Germinal center (tissue), 1 donor: ENCODE measurements at places on chromosomes 6 and 20.

- peak; percentile 22 for DNase-seq
Observed at GRCh38 chr6:159978291-159979135, 9.6 kb downstream of the IGF2R start.

- no peak for DNase-seq
Observed at GRCh38 chr6:165231581-165232561, 77.5 kb downstream of the C6orf118 start.

- DNase-seq, result no peak
Observed at GRCh38 chr6:144012534-144012933, 4.5 kb upstream of the PLAGL1 start.

DNA sequence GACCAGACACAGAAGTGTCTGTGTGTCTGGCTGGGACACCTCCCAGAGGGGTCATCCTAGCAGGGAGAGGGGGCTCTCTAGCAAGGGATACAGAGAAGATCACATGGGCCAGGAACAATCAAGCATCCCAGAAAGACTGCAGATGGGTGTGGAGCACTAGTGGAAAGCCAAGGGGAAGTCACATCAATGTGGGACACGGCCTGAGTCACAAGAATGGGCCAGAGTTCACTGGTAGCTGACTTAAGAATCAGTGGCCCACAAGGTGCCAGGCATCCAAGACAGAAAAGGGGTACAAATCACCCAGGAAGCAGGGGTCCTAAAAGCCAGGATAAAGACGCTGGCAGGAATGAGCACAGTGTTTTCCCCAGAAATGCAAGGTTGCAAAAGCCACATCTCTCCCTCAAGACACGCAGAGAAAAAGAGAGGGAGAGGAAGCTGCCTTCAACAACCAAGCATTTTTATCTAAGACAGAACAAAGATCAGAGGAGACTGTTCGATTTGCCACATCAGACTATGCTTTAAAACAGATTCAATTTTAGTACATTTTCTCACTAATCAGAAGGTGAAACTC lies 113.6 kb upstream of the DST start:
- no peak for DNase-seq

GRCh38 chr20:51220293-51220706 lies 197.4 kb upstream of the KCNG1 start:
- DNase-seq, result peak; percentile 72

DNA sequence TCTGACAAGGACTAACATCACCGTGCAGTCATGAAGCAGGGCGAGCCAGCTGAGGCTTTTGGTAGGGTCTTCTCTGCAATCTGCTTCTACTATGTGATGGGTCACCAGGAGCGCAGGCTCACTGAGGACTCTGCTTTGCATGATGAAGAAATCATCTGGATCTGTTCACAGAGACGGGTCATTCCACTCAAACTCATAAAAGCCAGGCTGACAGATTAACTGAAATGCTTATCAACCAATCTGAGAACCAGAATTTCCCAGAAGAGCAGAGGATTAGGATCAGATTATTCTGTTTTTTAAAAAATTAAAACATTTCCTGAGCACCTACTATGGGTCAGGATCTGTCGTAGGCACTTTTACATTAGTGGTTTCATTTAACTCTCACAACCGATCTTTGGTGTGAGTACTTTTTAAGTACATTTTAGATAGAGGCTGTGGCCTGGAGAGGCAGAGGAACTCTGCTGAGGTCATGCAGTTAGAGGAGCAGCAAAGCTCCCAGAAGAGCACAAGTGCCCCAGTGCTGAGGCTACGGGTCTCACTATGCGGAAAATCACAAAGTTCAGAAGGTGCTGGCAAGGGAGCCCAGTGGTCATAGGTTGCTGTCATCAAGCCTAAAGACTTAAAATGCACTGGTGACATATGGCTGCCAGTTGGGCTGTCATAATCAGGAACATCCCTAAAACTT lies 109.1 kb downstream of the BACH2 start:
- no peak for DNase-seq

DNA sequence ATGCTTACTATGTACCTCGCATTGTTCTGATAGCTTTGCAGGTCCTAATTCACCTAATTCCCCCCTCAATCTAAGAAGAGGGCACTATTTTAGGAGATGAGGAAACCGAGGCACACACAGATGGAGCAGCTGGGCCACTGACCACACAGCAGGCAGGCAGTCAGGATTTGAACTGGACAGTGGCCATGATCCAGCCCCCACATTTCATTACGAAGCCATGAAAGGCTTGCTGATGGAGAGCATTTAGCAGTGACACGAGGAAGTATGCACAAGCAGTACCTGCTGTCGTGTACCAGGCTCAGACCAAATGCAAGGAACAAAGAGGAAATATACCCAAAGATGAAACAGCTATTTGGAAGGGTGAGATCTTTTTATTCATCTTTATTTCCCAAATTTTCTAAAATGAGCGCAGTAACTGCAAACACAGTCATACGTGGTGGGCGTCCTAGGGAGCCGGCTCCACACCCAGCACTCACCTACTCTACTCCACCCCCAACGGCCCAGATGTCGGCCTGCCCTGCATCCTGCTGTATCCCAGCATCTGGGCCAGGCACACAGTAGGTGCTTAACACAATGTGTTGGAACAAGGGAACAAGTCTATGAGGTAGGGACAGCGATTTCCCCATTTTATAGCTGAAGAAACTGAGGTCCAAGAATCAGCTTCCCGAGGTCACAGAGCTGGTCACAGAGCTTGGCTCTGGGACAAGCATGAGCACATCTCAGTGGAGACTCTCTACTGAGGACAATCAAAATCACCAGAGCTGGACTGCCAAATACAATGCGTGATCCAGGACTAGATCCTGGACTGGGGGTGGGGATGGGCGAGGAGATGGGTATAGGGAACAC lies 15.0 kb downstream of the PREX1 start:
- DNase-seq, result no peak

GRCh38 chr6:143038833-143039232 lies 21.9 kb upstream of the AIG1 start:
- DNase-seq, result no peak

GRCh38 chr6:150176152-150176551 lies 33.3 kb downstream of the PPP1R14C start:
- DNase-seq, result no peak

GRCh38 chr20:35828916-35829315 lies 57.1 kb downstream of the PHF20 start:
- no peak for DNase-seq

DNA sequence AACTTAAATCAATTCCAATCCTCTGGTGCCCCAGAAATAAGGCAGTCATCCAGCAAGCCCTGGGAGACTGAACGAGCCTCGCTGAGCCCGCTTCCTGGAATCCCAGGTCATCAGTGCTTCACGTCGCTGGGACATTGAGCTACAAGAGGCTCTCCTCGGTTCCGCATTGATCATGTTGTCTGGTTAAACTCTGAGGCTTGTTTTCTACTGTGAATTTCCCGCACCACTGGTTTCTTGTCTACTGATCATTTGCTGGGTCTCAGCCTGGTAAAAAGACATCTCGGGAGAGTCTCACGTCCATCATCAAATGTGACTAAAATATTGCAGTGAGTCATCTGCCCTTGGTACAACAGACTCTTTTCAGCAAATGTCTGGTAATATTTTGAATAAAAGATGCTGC lies 569.2 kb downstream of the QKI start:
- no peak for DNase-seq

- DNase-seq, result peak; percentile 26
Observed at GRCh38 chr20:11890331-11891076, 27.2 kb upstream of the BTBD3 start.

DNA sequence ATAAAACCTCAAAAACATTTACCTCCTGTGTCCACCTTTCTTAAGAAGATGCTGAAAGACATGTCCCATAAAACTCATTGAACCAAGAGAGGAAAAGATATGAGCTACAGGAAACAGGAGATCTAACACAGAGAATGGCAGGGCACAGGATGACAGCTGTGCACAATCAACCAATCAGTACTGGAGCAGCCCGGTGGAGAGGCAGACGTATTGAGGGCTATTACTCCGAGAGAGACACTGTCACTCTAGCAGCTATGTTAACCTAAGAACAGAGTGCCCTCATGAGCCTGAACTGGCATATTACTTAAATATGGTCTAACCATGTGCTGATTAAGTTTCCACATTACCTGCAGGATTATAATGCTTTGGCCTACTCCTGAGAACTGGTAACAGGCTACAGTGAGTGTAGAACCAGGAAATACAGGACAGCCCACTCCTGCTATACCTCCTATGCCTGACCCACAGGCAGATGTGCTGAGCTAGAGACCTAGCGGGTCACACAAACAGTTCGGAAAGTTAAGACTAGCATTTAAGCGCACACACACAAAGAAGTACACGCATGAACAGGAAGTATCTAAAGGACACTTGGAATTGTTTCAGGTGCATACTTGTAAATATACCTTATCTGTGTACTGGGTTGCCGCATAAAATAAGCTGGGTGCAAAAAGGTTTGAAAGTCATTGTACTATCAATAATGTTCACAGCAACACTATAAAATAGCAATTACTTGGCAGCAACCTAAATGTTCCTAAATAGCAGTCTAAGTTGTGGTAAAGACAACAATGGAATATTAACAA lies 199.3 kb upstream of the SHLD1 start:
- no peak for DNase-seq

GRCh38 chr6:3163248-3163594 lies 5.9 kb upstream of the TUBB2A start:
- no peak for DNase-seq

DNA sequence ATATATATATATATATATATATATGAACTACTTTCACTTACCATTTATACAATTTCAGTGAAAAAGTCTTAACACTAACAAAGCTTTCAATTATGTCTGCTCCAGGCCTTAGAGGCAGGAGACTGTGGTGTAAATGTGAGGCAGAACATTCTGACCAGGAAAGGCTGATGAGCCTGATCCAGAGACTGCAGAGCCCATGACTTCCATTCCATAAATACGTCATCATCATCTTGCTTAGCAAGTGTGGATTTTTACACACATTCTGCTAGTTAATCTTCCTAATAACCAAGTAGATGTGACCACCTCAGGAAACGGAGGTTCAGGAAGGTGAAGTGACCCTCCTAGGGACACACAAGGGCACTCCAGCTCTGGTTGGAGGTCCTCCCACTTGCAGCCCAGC lies 14.9 kb downstream of the TRERF1 start:
- no peak for DNase-seq

DNA sequence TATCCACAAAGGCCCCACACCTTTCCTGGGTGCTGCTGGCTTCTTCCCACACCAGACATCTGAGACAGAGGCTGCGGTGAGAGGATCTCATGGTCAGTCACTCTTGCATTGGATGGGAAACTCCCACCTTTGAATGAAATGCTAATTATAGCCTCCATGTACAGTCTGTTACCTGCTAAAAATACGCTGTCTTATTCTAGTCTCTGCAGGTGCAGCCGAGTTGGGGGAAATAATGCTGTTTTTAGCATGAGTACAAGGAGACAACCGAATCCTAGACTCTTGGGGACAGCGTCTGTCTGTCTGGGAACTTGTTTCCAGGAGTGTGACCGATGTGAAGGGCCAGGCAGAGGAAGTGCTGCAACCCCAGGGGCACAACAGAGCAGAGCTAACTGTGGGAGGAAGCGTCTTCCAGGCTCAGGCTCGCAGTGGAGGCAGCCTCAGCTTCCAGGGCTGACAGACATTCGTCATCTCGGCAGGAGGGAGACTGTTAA lies 286.2 kb downstream of the PREX1 start:
- no peak for DNase-seq

GRCh38 chr6:38429546-38429945 lies 210.2 kb downstream of the BTBD9 start:
- DNase-seq, result no peak

DNA sequence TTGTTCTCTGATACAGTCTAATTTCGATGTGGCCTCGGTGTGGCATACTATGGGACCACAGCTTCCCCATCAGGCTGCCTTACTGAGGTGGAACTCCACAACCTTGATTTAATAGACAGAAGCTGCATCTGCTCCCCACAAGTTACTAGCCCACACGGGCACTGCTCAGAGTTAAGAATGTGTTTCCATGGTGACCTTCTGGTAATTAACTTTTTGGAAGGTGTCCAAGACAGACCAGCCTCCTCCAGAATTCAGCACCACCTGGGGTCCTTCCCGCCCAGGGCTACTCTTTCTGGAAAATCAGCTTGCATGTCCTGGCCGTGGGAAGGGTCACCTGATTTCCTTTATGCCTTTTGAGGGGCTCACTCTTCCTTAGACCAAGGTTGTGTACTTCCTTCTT lies 48.7 kb upstream of the CDH4 start:
- DNase-seq, result no peak

DNA sequence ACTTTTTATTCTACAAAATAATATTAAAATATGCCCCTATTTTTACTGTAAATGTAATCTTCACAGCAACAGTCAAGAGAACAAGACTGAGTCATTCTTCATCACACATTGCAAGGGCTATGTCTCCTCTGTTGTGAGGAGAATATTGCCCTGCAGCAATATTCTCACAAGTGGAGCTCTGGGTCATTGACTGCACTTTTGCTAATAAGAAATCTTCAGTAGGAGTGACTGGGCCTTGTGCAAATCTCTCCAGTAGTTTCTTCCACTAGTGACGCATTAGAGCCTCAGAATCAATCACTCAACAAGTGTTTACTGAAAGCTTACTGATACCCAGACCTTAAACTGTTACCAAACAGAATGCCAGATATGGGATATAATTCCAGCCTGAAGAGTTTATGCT lies 49.1 kb downstream of the LAMA2 start:
- DNase-seq, result no peak

DNA sequence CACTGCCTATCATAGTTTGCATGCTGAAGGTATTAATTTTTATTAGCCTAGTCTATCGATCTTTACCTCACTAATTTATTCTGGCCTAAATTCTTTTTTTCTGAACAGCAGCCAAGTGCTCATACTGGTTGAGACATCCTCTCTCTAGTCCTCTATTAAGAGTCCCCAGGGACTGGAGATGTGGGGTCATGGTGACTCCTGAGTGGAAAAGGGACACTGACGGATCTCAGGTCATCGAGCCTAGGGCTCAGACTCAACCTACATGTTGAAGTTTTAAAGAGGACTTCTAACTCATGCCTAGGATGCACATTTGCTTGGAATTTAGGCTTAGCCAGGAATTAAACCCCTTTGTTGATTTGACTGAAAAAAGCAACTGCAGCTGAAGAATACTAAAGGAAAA lies 378.1 kb downstream of the BTBD9 start:
- no peak for DNase-seq

DNA sequence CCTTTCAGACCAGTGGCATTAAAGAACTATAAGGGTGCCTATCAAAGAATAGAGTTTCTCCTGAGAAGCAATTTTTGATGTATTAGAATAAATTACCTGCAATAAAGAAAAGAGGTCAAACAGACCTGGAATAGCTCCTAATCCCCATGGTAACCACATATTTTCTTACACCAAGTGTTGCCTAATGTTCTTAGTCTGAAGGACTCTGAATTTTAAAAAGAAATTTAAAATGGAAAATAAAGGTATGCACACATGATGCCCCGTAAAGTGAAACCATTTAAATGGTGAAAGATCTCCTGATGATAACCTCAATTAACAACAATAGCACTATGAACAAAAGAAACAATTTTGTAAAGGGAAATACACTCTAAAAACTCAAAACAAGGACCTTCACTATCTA lies 55.1 kb upstream of the LOC128125822 start:
- DNase-seq, result no peak
